ENCODE measurements at places on chromosomes 1 and 21.

- DNase-seq, result no peak
Measured at GRCh38 chr1:220579317-220579716, 51.4 kb downstream of the MARK1 start.

DNA sequence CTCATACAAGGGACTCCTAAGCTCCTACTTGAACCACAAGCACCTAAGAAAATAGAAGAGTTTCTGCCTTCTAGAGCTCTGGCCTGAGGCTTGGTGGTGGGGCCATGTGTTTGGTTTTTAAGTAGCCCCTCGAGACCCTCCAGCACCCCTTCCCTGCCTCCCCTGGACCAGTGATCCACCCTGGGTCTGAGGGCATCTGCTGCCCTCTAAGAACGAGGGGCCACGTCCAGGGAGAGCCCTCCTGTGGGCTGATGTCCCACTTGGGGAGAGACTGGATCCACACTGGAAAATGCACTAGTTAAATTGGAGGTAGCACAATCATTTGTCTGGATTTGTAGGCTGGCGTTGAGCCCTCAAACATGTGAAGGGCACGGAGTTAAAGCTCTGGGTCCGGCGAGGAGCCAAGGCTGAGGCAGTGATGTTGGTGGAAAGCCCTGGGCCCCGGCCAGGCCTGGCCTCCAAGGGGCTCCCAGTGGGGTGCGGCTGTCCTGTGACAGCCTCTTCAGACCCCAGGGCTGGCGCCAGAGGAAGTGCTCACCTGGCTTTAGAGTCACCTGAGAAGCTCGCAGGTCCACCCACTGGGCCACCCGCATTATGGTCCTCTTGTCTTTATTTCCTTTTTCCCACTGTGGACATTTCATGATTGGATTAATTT is 65.2 kb downstream of the SLC37A1 start:
- no peak for DNase-seq

- DNase-seq, result no peak
Measured at GRCh38 chr1:23449958-23450357, 25.4 kb upstream of the TCEA3 start.

DNA sequence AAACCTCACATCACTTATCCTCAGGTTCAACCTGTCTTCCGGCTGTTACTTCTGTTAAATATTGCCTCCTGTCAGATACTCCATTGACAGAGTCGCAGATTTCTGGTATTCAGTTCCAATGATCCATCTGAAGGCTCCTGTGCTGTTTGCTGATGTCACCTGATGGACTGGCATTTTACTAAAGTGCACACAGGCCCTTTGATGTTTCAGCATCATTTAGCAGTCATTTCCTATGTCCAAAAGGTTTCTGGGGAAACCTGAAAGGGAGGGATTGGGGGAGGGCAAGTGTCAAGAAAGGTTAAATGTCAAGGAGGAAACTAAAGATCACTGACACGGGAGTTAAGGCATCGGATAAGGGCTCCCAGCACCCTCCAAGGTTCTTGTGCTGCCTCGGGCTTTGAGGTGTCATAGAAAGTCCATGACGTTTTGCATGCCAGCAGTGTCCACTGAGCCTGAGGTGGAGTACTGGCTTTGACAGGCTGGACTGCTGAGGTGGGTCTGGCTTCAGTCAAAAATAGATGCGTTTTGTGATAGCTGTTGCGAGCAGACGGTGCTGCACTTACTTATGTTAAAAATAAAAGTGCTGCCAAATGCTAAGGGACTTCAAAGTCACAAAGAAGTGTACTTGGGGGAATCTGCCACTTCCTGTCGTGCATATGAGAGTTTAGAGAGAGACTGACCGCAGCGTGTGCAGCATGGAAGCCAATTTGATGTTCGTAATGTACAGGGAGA is 30.8 kb downstream of the XCL2 start:
- DNase-seq, result peak; percentile 43

DNA sequence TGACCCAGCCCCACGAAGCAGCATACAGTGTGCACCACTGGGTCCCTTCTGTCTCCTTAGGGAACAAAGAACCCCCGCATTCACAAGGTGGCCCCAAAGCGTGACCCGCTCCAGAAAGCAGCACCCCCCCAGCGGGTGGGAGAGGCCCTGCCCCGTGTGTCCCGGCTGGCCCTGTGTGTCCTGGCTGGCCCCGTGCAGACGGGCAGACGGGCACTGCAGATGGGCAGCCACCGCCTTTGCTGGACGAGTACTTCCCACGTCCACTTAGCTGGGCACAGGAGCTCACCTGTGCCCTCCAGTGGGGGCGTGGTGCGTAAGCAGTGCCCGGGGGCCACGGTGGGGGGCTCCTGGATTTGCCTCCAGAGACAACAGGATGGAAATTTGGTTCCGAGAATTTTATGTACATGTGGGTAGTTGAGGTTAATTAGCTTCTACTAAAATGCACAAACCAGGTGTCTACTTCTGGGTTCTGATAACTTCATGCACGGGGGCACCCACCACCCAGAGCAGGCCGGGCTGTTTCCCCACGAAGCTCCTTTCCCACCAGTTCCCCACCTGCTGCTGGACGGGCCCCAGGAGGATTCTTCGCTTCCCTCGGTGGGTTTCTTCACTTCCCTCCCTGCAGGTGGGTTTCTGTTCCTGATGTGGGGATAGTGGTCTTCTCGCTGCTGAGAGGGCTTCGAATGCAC is 33.2 kb upstream of the SLC19A1 start:
- DNase-seq, result no peak

DNA sequence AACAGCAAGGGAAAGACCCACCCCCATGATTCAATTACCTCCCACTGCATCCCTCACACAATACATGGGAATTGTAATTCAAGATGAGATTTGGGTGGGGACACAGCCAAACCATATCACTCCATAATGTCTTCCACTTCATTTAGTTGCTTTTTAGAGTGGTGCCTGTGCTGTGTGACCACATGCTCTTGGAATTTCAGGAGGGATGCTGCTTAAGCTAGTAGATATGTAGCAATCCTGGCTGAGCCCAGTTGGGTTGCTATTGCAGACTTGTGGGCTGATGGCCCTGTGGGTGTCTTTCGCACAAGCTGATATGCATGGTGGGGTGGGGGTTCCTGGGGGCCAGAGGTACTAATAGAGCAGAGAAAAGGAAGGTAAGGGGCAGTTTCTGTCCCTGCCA is 160.4 kb upstream of the SYT6 start:
- DNase-seq, result no peak

DNA sequence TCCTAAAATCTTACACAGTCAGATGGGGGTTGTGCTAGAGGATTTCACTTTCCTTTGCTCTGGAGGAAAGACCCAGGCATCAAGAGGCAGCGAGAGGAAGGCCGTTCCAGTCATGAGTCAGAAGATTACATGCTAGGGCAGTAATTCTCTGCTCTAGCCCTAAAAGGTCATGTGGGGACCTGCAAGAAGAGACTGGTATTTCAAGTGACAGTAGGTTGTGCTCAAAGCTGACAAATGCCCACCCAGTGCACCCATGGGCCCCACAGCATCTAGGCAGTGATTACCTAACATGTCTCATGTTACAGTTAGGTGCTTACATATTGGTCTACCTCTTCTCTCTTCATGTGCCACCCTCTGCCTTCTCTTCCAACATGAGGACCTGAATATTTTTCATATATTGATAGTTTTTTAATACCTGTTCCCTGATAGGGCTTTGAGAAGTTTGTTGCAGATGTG is 99.7 kb upstream of the BEND5 start:
- DNase-seq, result no peak

DNA sequence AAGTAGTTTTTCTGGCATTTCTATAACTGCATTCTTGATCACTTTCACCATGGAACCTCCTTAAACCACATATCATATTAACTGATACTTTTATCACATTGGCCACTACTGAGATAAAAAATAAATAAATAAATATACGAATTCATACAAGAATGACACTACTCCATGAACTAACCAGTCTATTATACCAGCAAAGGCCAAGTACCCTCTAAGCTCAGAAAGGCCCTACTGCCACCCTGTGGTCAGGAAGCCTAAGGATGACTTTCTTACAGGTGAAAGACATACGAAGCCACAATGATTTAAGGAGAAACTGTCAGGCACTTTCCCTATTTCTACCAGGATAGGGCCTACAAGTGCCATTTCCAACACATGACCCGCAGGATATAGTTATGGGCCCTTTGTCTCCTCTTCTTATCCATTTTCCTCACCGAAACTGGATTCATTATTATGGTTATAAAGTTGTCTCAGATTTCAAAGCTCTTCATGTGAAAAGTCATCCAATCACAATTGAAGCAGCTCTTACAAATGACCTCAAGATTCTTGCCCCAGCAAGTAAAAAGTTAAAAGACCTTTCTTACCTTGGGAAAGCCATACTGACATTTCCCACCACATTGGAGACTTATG is 23.9 kb downstream of the DNAJC8 start:
- DNase-seq, result peak; percentile 56

GRCh38 chr1:36858553-36858952 is 175.8 kb downstream of the GRIK3 start:
- no peak for DNase-seq

DNA sequence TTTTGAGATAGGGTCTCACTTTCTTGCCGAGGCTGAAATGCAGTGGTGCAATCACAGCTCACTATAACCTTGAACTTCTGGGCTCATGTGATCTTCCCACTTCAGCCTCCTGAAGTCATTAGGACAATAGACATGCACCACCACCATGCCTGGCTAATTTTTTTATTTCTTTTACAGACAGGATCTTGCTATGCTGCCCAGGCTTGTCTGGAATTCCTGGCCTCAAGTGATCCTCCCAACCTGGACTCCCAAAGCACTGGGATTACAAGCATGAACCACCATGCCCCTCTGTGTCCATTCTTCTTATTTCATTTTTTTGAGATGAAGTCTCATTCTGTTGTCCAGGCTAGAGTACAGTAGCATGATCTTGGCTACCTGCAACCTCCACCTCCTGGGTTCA is 12.0 kb upstream of the KLHL20 start:
- DNase-seq, result no peak

DNA sequence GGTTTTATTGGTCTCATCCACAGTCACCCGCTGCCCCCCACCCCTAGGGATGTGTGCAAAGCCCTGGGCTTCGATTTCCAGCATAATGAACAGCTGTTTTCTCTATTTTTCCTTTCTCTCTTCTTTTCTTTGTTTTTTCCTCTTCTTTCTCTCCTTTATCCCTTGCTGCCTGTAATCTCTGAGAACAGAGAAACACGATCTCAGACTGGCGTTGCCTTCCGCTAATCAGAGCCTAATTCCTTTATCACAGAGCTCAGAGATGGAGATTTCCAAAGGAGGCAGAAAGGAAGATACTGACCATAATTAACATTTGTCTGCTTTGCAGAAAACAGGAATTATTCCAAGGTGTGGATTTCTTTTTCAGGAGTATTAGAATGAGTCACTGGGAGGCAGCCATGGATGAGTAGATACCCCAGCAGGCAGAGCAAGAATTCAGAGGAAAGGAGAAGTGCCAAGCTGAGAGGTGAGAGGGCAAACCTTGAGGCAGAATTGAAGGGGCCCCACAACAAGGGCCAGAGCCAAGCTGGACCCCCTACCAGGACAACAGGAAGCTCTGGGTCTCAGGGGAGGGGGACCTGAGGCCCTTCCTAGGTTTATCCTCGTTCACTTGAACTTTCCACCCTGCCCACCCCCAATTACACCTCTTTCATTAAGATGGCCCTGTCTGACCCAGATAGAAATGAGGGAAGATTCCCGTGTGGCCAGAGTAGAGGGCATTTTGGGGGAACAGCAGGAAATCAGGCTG is 33.3 kb downstream of the MATN1 start:
- no peak for DNase-seq

DNA sequence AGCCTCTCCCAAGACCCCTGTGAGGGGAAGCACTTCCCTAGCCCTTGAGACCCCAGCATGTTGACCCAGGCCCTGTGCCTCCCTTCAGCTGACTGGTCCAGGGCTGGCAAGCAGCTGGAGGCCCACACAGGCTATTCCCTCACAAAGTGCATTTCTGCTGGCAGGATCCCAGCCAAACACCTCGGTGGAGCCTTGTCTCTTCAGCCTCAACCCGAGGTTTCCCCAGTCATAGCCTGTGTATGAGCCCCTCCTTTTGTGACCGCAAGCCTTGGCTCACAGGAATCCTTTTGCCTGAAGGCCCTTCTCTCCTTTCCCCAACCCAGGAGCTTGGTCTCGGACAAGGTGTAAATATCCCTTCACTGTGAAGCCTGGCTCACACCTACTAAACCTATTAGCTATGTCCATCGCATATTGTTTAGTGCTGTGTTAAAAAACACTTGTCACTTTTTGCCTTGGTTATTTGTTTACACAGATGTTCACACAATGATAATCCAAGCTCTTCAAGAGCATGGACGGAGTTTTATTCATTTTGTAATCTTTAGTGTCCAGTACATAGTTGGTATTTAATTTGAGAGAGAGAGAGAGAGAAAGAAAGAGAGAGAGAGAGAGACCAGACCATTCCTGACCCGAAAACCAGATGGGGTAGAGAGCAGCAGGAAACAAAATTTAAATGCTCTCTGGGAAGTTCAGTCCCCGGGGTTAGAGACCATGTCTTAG is 8.5 kb upstream of the CD247 start:
- no peak for DNase-seq

DNA sequence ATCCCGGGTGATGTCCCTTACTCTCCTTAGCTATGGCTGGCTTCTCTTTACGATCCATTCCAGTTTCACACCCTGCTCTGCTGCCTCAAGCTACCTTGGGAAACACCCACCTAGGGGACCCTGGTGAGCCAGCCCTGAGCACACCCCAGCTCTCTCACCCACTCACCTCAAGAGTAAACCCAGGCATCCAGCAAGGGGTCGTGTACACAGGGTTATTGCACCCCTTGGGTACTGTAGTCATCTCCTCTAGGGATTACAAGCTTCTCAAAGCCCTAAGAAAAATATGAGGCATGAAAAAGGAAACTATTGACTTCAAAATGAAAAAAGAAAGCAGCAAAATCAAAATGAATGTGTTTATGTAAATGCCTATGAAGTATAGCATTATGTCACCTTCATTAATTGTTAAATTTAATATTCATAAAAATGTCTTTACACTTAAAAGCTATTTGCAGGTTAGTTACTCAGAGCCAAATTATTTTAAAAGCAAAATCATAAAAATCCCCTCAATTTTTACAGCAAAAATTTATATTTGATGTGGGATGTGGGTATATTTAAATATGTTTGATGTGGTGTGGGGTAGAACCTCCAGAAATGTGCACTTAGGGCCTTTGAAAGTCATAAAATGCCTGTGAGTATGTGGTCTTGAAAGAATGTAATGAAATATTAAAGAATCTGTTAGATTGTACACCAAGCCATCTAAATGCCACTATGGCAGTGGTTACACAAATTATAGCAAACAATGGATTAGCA is 190.3 kb downstream of the C1orf94 start:
- DNase-seq, result no peak

- no peak for DNase-seq
Measured at GRCh38 chr1:55707196-55707595, 492.0 kb upstream of the USP24 start.

DNA sequence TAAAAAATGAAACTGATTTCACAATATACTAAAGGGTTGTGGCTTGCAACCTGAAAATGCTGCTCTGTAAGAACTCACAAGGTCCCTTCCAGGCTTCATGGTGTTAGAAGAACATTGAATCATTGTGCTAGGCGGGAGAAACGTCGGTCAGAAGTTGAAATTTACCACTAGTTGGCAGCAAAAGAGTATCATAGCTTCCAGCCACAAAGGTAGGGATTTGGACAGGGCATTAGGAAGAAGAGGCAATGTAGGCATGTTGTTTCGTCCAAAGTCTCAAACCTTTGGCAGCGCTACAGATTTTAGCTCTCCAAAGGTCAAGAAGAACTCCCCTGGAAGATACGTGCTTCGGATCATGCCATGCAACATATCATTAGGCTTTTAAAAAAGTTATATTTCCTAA is 62.5 kb upstream of the ZP4 start:
- DNase-seq, result no peak

GRCh38 chr1:244896550-244896949 is 32.2 kb upstream of the HNRNPU start:
- DNase-seq, result no peak

GRCh38 chr1:37047542-37047941 is 13.2 kb upstream of the GRIK3 start:
- DNase-seq, result no peak
